ENCODE measurements at places on chromosomes 1 and 21. TPM values are rescaled to one million over a fixed set of nuclear protein-coding genes. Genes with fewer than 3 reads are reported as not detected.

The DDR2 gene
- total RNA-seq = 0.35 TPM

GRCh38 chr1:46474570-46474969 lies 15.1 kb upstream of the DMBX1 start:
- H3K36me3 ChIP-seq = no peaks in the 10 kb centered on the region
- no peaks in the 10 kb centered on the region for H3K4me1 ChIP-seq
- no peak overlapping the region for H3K27ac ChIP-seq

DNA sequence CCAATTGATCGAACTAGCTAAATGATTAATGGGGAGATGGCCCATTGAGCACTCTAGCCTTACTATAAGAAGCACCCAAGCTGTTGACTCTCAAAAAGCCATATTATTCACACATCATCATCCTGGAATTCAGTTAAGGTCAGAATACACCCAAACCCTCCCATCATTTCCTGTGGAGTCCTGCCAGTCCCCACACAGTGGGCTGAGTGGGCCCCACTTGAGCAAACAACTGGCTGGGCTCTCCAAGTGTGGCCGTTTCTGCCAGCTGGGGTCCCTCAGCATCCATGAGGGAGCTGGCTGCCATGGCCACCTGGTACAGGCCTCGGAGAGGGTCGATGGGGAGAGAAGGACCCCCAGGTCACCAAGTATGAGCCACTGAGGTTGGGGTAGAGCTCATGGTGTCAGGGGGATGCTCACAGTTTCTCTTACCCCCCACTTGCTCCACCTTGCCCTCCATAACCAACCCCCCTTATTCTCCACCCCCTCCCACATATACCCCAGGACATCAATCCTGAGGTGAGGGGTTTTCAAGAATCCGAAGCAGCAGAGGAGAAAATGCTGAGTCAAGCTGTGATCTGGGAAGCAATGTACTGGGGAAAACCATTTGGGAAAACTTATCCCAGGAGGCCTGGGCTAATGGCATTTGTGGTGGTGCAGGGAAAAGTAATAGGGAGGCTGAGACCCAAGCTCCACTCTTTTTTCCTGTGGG lies 60.3 kb downstream of the UBE2T start:
- H3K36me3 ChIP-seq = no peaks in the 10 kb centered on the region
- DNase-seq = no peak
- no peak overlapping the region for H3K4me3 ChIP-seq
- H3K27me3 ChIP-seq = no peaks in the 10 kb centered on the region

The NBPF19 gene
- total RNA-seq = 97.2 TPM

GRCh38 chr1:159860456-159860855 lies 2.0 kb downstream of the VSIG8 start:
- H3K27me3 ChIP-seq = no peaks in the 10 kb centered on the region
- no peak overlapping the region for H3K27ac ChIP-seq
- no peaks in the 10 kb centered on the region for H3K36me3 ChIP-seq
- H3K4me3 ChIP-seq = no peak overlapping the region

DNA sequence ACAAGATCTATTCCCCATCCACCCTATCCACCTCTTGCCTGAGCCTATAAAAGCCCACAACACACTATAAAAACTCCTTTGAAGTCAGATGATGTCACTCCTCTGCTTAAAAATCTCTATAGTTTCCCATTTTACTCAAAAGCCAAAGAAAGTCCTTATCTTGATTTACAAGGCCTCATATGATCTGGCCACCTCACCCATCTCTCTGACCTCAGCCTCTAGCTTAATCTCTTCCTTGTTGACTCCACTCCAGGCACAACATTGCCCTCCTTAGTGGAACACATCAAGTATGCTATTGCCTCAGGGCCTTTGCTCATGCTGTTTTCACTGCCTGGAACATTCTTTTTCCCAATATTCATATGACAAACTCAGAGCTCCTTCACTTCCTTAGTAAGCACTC lies 33.3 kb downstream of the ZNF281 start:
- no peak overlapping the region for H3K4me3 ChIP-seq
- no peaks in the 10 kb centered on the region for H3K36me3 ChIP-seq
- no peak overlapping the region for H3K27ac ChIP-seq
- DNase-seq = no peak

- H3K4me1 ChIP-seq = peaks cover 48% of the 10 kb centered on the region
- H3K36me3 ChIP-seq = no peaks in the 10 kb centered on the region
- H3K4me3 ChIP-seq = no peak overlapping the region
- no peak for DNase-seq
- H3K27me3 ChIP-seq = no peaks in the 10 kb centered on the region
Measured at GRCh38 chr1:202203238-202204039, 9.8 kb downstream of the LGR6 start.

The TRIM17 gene
- total RNA-seq = 1.00 TPM

The OR2T2 gene
- total RNA-seq = not detected

The AMY1C gene
- not detected for total RNA-seq

Measured in naive thymus-derived CD4-positive, alpha-beta T cell (primary cell).